Activated T-cell treated with anti-CD3 and anti-CD28 coated beads, Interleukin-2, amount 50 U/mL, for 72 hours (primary cell): ENCODE measurements at places on chromosomes 12 and 14.

DNA sequence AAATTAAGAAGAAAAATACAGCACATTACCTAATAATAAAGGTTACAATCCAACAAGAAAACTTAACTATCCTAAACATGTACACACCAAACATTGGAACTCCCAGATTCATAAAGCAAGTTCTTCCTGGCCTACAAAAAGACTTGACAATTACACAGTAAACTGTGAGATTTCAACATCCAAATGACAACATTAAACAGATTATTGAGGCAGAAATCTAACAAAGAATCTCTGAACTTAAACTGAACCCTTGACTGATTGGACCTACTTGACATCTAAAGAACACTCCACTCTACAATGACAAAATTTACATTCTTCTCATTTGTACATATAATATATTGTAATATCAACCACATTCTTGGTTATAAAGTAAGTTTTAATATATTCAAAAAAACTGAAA lies 1341.3 kb downstream of the LRFN5 start:
- no peak for DNase-seq

DNA sequence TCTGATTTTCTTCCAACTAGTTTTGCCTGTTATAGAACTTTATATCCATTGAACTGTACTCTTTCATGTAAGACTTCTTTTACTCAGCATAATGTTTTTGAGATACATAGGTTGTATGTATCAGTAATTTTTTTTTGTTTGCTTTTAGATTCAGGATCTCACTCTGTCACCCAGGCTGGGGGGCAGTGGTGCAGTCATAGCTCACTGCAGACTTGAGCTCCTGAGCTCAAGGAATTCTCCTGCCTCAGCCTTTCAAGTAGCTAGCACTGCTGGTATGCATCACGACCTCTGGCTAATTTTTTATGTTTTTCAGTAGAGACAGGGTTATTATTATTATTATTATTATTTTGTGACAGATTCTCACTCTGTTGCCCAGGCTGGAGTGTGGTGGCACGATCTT lies 65.0 kb upstream of the DDHD1 start:
- DNase-seq: no peak

GRCh38 chr12:45256721-45257120 lies 40.8 kb downstream of the ANO6 start:
- no peak for DNase-seq

DNA sequence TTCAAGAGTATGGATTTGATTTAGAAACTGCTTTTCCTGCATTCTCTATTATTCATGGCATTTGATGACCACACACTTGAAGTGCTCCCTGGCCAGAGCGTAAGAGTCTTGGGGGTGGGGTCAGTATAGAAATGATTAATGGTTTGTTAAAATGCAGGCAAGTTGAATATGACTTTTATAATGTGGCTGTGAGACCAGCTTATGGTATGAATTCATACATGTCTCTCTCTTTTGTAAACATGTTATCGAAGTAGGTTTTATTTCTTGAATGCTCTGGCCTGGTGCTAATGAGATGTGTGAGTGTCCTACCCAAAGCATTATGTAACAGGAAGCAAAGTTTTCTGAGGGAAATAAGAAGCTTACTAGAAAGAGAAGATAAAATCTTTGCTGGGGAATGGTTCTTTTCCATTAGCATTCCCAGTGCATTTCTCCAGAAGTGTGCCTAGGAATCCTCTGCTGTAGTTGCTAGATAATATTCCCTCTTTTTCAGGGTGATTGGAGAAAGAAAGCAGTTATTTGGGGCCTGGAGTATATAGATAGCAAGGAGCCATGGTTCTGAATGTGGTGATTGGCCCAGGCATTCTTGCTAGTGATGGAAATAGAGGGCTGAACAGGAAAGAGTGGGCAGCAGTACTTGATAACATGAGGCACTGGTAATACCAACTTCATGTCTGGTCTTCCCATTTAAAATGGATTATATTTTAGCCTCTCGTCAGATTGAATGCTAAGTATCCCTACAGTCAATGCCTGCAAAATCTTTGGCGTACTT lies 289.7 kb downstream of the RAD51B start:
- no peak for DNase-seq

DNA sequence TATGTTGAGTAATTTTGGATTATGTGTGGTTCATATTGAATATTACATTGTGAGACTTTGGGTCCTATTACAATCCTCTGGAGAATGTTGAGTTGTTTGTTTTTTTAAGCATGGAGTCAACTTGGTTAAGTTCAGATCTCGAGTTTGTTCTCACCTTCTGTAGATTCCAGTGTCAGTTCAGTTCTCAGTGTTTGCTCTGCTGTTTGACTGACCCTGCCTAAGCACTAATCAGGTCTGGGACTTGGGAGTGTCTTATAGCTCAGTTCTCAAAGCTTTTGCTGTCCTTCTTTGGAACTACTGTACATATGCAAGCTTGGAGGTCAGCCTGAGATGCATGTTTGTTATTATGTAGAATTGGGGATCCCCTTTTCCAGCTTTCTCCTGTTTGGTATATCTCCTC lies 63.1 kb downstream of the DIP2B start:
- no peak for DNase-seq

GRCh38 chr12:53961025-53961761 lies 6.5 kb downstream of the HOXC12 start:
- DNase-seq: no peak
